Mesothelial cell of epicardium (in vitro differentiated cells): ENCODE measurements at places on chromosomes 12 and 14. TPM values are rescaled to one million over a fixed set of nuclear protein-coding genes. Genes with fewer than 3 reads are reported as not detected.

The DIO3 gene
- 31.0 to 35.8 TPM (median 35.6 TPM) in 3 replicates for total RNA-seq

GRCh38 chr14:50340963-50341362 is 28.8 kb downstream of the DMAC2L start:
- DNase-seq: no peak

The OVCH1 gene
- not detected in 3 replicates for total RNA-seq

The SH2B3 gene
- total RNA-seq: 1.6 to 2.1 TPM (median 1.7 TPM) in 3 replicates

The AHNAK2 gene
- 2.4 to 2.8 TPM (median 2.6 TPM) in 3 replicates for total RNA-seq

DNA sequence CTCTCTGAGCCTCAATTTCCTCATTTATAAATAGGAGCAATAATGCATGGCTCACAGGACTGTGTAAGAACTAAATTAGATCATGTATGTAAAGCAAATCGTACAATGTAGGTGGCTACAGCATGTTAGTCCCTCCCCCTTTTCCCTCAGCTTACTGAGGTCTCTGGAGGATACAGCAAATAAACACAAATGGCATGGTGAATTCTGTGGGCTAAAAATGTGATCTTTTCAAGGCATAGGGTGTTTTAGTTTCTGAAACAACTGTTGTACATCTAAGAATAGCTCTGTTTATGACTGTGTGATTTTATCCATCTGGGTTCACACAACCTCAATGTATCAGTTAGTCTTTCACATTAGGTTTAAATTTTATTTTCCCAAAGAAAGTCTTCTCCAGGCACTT is 121.2 kb upstream of the PLEKHG7 start:
- no peak for DNase-seq

The CRIP1 gene
- 17.1 to 28.2 TPM (median 26.6 TPM) in 3 replicates for total RNA-seq

GRCh38 chr12:34108405-34108803 is 86.1 kb downstream of the ALG10 start:
- no peak for DNase-seq

- DNase-seq: no peak
These were observed 15.2 kb upstream of the LUM start for GRCh38 chr12:91126516-91126915.

- no peak for DNase-seq
These were observed 5.2 kb downstream of the DCN start for GRCh38 chr12:91177381-91177780.

DNA sequence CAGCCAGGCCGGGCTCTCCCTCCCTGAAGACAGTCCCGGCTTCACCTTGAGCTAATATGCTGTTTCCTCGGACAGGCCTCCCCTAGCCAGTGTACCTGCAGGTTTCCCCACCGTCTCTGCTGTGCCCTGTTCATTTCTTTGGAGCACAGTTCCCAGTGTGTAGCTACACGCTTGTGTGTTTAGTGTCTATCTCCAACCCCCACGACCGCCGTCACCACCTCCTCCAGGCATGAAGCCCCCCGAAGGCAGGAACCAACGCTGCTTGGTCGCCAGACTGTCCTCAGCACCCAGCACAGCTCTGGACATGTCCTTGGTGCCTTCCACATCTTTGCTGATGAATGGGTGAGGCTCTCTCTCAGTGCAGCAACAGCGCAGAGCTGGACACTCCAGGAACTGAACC is 26.2 kb upstream of the PLEKHG6 start:
- DNase-seq: no peak

GRCh38 chr12:26101763-26102162 is 23.1 kb downstream of the BHLHE41 start:
- DNase-seq: no peak

DNA sequence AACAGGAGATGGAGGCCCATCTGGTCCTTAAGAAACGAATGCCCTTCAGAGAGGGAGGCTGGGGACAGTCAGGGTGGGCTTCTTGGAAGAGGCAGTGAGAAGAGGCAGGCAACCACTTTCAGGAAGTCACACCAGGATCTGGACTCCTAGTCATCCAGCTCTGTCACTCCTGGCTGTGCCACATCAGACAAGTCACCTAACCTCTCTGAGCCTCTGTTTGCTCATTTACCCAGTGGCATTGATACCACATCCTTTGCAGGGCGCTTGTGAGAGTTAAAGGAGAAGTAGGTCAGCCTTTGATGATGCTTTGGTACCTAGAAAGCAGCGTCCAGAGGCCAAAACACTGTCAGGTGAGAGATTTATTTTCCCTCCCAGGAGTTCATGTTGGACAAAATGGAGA is 11.1 kb downstream of the CCDC197 start:
- DNase-seq: no peak

The CHST11 gene
- 9.0 to 15.0 TPM (median 12.1 TPM) in 3 replicates for total RNA-seq

- no peak for DNase-seq
These were observed 38.8 kb downstream of the IFT43 start for GRCh38 chr14:76024211-76024907.

GRCh38 chr12:79933532-79934264 is 1.2 kb downstream of the PPP1R12A start:
- DNase-seq: no peak

DNA sequence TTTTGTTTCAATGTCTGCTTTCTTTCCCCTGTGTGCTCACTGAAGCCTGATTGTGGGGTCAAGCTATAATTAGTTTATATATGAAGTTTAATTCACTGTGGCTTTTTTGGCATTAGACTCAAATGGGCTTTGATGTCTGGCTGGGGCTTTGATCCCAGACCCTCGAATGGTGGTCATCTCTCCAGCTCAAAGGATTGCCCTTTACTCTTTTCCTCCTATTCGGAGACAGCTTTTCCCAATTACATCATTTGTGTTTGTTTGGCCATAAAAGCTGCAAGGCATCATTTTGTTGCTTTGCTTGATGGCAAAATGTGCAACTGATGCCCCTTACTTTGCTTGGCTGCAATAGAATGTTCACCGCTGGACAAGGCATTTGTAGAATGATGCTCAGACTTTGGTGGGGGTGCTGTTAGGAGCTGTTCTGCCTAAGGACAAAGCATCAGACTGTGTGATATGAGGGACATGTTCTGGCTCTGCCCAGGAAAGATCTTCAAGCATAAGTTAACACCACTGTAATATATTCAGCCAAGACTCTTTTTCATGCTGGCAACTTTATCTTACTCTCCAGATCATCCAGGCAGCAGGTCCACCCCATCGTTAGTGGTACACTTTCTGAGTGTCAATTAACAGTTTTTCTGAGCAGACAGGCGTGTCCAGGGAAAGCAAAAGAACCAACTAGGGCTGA is 3.2 kb upstream of the DACT1 start:
- DNase-seq: no peak

GRCh38 chr14:104650057-104650980 is 39.1 kb upstream of the INF2 start:
- peak; percentile 72 for DNase-seq
